DMS153 (cell line): ENCODE measurements at places on chromosomes 2 and 18.

- DNase-seq, result no peak
Observed at GRCh38 chr2:128867311-128867710, 548.6 kb upstream of the HS6ST1 start.

GRCh38 chr2:166881177-166881576, 7.1 kb upstream of the XIRP2 start:
- no peak for DNase-seq

DNA sequence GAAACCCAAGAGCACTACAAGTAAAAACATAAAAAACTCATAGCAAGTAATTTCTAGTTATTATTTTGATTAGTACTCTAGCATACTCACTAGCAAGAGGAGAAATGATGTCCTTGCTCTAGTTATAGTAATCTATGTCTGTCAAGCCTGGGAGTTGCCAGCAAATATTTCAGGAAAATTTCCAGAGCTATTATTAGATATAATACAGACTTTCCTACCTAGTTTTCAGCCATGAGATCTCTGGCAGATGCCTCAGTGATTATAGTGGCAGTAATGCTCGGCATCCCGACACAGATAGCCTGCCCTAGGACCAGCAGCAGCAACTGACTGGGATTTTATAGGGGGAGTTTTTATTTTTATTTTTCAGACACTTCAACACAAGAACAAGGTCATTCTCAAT, 224.4 kb downstream of the ZNF385B start:
- DNase-seq, result no peak

- no peak for DNase-seq
Observed at GRCh38 chr2:191715471-191715870, 37.5 kb downstream of the NABP1 start.
